ENCODE measurements at places on chromosomes 3 and 15.

- no peak for DNase-seq
Measured at GRCh38 chr15:30038667-30039523, 43.9 kb upstream of the GOLGA8J start.

DNA sequence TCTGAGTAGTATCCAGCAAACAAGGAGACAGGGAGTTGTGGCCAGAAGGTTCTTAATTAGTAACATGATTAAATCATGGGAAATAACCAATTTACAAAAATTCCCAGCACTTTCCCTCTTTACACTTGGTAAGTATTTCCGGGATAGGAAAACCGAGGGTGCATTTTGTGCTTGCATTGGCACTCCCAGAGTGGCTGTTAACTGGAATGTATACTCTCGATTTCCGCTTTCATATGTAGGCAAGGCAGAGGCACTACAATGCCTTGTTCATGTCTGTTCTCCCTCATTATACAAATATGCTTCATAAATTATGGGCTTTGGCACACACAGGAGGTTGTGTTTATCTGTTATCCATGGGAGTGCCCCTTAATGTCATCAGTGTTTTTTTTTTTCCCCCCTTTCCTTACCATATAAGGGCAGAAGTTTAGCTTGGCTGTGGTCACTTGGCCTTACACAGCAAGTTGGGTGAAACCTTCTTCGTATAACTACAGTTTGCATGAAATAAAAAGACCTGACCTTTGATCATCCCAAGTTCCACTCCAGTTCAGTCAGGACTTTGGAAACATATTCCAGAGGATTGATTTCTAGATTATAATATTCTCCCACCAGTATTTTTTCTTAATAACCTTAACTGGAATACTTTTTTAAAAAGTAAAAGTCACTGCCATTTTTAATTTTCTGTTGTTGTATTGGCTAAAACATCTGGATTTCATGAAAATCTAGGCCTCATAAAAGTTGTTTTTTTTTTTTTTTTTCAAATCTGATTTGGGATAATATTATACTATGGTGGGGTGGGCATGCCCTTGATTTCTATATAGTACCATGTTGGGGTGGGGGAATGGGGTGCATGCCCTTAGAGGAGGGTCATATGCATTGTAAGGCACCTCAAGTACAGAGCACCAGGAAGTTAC is 8.9 kb downstream of the TPM1 start:
- no peak for DNase-seq

- DNase-seq: no peak
Measured at GRCh38 chr15:70528270-70528706, 235.1 kb downstream of the UACA start.

- no peak for DNase-seq
Measured at GRCh38 chr3:25181096-25181495, 247.0 kb upstream of the RARB start.

DNA sequence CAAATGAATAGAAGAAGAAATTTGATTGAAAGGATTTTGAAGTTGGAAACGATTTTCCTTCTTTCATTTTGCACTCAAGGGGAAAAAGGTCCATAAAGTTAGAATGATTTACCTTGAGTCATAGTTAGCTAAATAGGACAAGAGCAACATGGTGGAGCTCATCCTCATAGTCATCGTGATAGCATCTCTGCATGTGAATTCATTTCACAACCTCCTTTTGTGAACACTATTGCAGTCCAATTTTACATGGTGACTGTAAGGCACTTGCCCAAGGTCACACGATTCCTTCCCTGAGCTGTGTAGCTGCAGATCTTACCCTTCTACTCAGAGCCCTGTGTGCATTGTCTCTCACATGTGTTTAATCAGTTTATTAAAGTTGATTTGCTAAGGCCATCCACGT is 359.8 kb upstream of the C2CD4B start:
- DNase-seq: no peak

DNA sequence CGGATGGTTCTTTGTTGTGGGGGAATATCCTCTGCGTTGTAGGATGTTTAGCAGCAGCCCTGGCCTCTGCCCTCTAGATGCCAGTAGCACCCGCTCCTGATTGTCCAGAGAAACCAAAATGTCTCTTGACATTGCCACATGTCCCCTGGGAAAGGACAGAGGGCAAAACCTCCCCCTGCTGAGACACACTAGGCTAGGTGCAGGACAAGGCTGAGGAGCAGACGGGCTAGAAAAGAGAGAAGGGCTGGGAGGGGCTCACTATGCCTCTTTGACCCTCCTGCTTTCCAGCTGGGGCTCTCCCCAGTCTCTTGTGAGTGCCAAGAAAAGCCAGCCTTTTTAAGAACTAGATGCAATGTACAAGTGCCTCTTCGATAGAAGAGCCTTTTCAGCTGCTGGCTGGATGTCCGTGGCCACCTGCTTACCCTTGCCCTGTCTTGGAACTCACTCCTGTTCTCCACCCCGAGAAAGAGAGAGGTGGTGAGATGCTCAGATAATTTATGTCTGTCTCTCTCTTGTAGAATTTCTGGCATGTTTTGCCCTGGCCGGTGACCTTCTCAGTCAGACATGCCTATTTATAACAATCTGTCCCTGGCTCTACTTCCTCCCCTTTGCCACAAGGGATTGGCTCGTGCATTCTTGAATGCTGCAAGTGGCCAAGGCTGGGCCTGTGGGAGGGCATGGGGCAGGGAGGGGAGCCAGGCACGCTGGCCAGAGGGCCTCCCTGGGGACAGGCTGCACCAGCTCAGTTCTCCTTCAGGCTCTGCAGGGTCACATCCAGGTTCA is 142.6 kb downstream of the RPLP1 start:
- DNase-seq: no peak

DNA sequence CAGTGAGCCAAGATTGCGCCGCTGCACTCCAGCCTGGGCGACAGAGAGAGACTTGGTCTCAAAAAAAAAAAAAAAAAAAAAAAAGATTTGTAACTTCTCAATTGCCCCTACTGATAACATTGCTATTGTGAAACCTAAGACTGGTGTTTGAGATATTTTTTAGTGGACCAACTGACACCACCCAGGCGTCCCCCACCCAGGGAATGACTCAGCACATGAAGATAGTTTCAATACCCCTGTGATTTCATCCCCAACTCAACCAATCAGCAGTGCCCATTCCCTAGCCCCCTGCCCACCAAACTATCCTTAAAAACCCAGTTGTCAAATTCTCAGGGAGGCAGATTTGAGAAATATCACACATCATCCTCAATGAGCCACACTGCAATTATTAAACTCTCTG is 76.9 kb downstream of the TTBK2 start:
- DNase-seq: no peak

- no peak for DNase-seq
Measured at GRCh38 chr3:44284949-44285348, 43.3 kb downstream of the TOPAZ1 start.

DNA sequence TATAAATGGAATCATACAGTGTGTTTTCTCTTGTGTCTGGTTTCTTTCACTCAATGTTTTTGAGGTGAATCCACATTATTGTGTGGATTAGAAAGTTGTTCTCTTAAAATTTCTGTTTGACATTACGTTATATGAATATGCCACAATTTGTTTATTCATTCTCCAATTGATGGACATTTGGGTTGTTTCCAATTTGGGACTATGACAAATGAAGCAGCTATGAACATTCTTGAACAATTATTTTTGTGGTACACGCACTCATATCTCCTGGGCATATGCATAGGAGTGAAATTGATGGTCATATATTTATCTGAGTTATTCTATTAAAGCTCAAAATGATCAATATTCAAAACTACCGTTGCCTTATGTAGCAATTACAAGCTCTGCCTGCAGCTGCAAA is 5.3 kb upstream of the THRB start:
- no peak for DNase-seq

- no peak for DNase-seq
Measured at GRCh38 chr3:173702561-173702960, 305.0 kb downstream of the NLGN1 start.

DNA sequence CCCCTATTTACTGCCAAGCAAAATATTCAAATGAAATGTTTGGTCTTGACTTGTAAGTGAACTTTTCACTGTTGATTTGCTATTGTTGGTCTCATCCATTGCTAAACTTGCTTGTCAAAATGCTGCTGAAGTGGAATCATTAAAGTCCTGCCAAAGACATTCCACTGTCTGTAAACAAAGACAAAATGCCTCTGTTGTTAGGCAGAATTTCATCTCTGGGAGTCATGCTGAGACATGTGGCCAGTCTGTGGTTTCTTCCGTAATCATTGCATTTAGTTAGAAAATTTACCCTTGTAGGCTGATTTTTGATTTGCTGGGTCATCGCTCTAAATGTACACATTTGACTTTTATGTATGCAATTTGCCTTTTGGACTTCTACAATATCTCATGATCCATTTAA is 577.7 kb downstream of the MECOM start:
- DNase-seq: no peak

- DNase-seq: no peak
Measured at GRCh38 chr3:43707266-43707665, 16.5 kb downstream of the ABHD5 start.

DNA sequence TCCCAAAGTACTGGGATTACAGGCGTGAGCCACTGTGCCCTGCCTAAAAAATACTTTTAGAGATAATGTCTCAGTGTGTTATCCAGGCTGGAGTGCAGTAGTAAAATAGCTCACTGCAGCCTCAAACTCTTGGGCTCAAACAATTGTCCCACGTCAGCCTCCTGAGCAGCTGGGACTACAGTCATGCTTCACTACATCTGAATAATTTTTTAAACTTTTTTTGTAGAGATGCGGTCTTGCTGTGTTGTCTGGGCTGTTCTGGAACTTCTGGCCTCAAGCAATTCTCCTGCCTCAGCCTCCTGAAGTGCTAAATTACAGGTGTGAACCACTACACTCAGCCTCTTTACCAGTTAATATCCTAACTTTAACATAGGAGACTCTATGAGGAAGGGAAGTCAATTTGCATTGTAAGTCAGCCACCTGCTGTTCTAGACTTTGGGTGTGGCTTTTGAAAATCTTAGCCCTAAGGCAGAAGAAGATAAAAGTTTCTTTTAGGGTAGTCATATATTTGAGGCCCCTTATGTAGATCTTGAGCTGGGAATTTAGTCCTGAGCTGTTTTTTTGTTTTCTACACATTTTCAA is 78.2 kb upstream of the RASGRP1 start:
- no peak for DNase-seq

DNA sequence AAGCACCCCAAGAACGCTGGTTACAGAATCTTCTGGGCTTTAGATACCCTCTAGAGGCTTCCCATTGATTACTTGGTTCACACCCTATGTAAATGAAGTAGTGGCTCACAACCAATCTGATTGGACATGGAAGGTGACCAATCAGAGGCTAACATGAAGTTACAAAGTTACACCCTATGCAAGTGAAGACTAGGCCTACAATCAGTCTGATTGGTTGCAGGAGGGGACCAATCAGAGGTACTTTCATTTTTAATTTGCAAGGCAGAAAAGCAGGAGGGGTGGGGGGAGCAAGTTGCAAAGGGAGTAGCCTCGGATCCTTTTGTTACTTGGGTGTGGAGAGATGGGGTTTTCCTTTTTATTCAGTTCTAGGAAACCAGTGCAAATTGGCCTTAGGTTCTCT is 11.1 kb upstream of the RTP2 start:
- DNase-seq: no peak

- no peak for DNase-seq
Measured at GRCh38 chr3:29412110-29412509, 131.2 kb downstream of the RBMS3 start.

DNA sequence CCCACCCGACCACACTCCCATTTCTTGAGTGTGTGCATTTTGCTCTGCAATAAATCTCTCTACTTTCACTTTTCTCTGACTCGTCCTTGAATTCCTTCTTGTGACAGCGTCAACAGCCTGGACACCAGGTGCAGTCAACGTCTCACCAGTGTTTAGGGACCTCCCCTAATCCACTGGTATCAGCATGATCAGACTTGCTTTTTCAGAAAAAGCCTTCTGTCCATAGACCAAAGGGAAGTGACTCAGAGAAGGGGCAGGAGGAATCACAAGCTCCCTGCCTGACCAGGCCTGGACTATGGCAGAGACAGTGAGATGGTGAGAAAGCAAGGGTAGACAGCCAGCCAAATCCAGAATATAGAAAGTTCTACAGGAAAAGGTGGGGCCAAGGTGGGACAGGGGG is 15.5 kb downstream of the CCR5 start:
- no peak for DNase-seq

DNA sequence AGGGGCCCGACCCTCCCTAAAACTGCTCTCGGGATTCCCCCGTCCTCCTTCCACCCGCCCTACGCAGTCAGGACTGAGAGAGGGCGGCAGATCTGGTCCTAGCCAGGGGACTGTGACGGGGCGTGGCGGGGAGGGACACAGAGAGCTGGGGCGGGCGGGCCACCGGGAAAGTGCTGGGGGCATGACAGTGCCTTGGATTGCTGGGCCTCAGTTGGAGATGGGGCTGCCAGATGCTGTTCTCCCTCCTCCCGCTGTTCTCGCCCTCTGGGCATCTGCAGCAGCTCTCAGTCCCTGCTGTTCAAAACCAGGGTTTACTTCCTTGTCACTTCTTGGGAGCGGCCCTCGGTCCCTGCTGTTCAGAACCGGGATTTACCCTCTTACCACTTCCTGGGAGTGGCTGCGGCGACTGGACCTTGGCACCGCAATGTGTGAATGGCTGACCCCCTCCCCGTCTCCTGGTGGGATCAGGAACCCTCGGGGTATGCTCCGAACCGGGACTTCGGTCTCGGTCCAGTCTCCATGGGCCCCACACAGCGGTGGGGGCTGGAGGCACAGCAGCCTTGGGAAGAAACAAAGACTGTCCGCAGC is 1.8 kb upstream of the RPP25 start:
- DNase-seq: no peak

DNA sequence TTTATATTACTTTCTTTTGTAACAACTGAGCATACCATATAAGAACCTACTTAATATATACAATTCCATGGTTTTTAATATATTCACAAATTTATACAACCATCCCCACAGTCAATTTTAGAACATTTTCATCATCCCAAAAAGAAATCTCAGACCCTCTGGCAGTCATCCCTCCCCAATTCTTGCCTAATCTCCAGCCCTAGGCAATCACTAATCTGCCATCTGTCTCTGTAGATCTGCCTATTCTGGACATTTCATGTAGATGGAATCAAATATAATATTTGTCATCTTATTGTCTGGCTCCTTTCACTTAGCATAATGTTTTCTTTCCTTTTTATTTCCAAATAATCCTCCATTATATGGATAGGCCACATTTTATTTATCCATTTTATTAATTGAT is 92.5 kb downstream of the LARS2 start:
- DNase-seq: no peak

DNA sequence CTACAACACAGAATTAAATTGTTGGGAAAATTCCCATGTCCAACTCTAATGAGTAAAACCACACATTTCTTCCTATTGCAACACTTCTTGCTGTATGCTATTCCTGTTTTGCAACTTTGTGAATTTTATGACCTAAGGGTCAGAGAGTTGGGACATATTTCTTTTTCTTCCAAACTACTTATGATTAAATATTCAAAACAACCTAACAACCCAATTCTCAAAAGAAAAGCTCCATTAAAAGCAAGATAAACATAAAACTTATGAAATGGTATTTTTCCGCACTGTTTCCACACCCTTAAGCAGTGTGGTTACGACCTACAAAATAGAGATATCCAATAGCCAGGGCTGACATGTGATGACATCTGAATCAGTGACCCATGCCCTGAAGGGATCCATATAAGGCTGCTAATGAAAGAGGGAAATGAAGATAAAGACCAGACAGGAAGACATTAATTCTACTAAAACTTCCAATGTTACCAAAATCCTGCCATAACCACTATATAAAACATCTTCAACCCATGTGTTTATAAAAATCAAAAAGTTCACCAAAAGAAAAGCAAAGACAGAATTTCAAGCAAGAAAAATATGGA is 45.6 kb downstream of the DMXL2 start:
- DNase-seq: no peak

- DNase-seq: no peak
Measured at GRCh38 chr3:31714495-31715280, 182.0 kb downstream of the STT3B start.

- no peak for DNase-seq
Measured at GRCh38 chr3:157423337-157423736, 13.3 kb upstream of the PTX3 start.

Data from activated CD8-positive, alpha-beta memory T cell treated with anti-CD3 and anti-CD28 coated beads for 1 hour (primary cell).